ENCODE measurements at places on chromosomes 6 and 20.
A peak's percentile ranks its signal among the peaks of the same experiment; 100 is the strongest.

GRCh38 chr6:66623050-66623449, 916.0 kb upstream of the EYS start:
- no peak for DNase-seq

DNA sequence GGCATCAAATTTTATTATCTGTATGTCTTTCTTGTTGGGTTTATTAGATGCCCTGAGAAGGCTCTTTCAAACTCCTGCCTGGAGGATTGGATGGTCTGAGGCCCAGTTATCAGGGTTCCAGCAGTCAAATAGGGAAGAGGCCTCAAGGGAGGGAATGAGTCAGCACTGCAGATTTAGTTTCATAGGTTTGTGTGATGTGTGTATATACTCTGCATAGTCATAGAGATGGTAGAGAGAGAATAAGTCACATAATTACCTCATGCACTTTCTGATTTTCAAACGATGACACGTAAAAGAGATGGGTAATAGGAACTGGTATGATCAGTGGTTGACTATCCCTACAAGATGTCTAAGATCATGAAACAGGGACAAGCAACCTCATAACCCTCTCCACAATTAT, 82.1 kb downstream of the ADAT2 start:
- no peak for DNase-seq

DNA sequence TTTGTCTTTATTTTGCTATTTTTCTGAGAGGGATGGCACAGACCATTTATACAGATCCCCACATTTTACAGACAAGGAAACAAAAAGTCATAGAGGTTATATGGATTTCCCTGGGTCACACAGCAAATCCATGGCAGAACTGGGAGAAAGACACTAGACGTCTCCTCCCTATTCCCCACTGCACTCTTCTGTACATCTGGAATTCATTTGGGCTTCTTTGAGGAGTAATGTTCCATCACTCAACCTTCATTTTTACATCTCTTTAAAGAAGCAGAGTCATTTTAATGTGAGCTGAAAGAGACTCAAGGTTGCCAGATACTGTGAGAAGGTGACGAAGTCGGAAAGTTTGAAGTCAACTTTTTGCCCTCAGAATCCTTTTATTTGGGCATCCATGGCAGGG, 207.3 kb downstream of the OTOR start:
- DNase-seq, result no peak

DNA sequence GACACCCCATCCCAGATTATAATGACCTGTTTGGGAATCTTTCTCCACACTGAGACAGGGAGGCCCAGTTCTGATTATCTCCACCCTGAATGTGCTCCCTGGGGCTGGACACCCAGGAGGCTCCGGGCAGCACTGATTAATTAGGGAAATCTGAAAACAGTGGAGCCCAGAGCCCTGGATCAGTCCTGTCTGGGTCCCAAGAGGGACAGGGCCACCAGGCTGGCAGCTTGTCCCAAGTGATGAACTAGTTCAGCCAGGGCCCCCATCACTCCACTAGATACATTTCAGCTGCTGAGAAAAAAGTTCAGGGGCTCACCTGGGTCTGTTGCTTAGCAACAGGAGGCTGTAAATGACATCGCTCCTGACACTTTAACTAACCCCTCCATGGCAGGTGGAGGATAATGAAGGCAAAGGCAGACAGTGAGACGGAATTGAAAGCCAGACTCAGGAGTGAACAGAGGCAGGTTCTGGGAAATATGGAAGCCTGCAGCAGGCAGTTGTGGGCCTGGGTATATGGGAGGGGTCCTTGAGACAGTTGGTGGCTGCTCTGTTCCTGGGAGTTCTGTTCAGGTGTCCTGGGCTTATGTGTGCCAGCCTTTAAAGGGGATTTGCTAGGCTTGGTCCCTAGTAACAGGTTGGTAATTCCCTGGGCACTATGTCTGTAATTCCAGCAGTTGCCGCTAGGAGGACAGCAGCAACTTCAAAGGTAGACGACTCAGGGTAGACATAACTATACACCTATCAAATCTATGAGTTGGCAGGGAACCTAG, 78.3 kb upstream of the CTNNBL1 start:
- peak; percentile 49 for DNase-seq

DNA sequence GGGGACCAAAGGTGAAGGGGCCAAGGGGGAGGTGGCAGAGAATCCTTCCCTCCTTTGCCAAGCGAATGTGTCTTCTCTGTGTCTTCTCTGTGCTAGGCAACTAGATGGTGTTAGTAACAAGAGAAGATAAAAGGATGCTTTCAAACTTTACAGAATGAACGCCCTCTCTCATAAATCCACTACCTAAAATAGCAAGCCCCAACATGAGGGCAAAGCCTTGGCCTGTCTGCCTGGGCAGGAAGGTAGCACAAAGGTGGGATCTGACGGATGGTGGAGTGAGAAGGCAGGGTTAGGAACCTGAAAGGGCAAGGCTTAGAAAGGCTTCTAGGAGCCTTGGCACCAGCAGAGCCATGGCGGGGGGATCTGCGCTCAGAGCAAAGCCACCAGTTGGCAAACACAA, 13.6 kb upstream of the TGM3 start:
- no peak for DNase-seq

DNA sequence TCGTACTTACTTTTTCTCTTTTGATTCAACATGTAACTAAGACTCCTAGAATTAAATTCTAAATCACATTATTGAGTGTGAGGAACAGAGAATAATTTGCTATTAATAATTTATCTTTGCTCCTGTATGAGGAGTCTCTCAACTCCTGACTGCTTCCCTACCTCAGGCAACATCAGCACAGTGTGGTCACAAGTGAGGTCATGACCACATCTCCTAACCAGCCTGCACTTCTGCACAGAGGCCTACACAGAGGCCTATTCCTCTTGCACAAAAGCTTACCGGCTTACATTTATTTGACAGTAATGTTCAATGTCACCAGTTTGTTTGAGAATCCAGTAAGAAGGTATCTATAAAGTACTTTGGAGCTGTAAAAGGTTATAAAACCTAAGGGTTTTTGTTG, 637.4 kb upstream of the MARCKS start:
- DNase-seq, result no peak

DNA sequence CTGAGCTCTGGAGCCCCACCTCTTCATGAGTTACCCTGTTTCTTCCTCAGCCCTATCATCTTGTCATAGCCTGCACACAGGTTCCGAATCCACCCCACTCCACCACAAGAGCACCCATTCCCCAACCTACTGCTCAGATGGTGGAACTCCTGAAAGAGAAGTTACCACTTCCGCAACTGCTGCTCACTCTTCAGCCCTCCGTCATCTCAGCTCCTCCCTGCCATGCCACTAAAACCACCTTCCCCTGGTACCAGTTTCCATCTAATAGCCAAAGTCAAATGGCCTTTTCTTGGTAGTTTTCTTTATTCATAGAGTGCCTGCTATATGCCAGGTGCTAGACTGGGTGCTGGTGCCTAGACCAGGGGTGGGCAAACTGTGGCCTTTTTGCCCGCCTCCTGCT, 3.9 kb downstream of the RAB22A start:
- DNase-seq, result no peak

- DNase-seq, result no peak
Observed at GRCh38 chr20:10733122-10733521, 59.3 kb upstream of the JAG1 start.

DNA sequence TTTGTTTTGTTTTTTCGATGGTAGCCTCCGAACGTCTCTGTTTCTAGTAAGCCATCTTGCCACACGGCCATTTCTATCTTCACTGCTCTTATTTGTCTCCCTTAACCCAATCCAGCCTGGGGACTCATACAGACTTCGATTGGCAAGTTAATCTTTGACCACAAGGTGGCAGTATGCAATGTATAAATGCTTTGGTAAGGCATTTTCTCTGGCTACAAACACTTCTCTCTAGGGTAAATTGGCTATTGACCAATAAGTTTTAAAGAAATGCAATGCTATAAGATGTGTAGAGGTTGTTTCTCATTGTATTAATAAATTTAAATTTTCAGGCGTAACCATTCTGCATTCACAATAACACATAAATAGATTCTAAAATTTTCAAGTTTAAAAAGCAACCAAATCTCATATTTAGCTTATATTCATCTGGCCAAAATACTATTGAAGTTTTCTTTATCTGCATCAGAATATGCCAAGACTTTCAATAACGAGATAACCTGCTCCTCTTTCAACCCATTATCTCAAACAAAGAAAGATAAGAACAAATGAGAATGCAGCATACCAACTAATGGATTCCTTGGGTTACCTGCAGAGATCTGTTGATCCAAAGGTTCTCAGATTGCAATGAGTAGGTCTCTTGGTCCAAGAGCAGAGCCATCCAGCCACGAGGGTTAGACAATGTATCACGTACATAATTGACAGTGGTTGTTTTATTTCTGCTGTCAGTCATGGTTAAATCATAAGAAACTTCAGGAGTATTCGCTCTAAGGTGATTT, 231.9 kb downstream of the PKHD1 start:
- DNase-seq, result no peak

DNA sequence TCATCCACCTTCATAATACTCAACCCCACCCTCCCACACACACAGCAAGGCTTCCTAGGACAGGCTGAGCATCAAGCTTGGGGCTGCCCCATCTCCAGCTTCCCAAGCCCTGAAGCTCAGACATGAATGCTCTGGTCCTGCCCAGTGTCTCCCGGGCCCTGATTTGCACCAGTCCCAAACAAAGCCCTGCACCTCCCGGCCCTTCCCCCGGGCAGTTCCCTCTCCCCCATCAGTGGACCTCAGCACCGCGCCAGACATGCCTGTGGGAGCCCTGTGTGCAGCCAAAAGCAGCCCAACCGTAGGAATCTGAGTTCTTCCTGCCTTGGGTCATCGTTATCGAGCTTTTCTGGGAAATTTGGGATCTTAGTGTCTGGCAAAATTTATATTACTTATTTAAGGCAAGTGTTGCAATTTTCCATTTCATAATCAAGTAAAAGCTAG, 63.5 kb downstream of the THBS2 start:
- DNase-seq, result no peak

GRCh38 chr6:3522561-3523260, 65.9 kb upstream of the SLC22A23 start:
- no peak for DNase-seq

DNA sequence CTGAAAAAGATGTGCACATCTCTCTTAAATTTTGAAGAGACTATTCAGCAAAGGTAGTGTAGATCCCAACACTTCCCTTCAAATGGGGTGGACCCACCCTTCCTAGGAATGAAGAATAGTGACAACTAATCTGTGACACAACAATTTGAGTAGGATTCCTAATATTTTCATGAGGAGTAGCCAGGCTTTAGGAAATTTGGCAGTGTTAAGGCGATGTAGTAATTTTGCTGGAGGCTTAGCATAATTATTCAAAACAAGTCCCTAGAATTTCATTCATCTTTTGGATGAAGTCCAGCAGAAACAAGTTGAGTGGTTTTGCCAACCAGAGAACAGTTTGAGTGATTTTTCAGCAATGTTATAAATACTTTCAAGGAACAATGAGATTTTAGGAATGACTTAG, 52.4 kb downstream of the ELOVL4 start:
- DNase-seq, result no peak

DNA sequence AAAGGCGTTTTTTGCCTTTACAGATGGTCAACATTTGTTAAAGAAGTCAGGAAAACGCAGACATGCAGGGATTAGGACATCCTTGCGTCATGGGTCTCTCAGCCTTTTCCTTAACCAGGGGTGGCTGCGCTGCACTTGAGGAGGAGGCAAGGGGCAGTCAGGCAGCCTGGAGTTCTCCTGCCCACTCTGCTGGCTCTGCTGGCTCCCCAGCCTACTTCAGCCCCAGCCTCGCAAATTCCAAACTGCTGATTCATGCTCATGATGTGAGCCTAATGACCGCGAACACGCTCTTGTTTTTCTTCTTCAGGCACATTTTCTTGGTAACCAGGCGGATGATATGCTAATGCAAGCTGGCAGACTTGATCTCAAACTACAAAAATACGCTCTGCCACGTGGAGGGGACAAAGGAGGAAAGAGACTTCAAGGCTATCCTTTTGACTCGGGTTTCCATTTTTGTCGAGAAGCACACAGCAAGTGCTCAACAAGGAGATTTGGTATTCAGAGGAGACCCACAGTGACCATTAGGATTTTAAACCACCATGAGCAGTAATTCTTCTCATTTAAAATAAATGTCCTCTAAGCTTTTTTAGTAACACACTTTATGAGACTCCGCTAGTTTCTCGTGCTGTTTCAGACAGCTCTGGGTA, 290.3 kb upstream of the STXBP5 start:
- DNase-seq, result no peak

- no peak for DNase-seq
Observed at GRCh38 chr6:169839493-169839892, 88.1 kb downstream of the ERMARD start.

GRCh38 chr6:158002951-158003853, 21.5 kb downstream of the SYNJ2 start:
- DNase-seq, result no peak

GRCh38 chr20:57777911-57778310, 68.1 kb upstream of the PMEPA1 start:
- DNase-seq, result no peak

- DNase-seq, result no peak
Observed at GRCh38 chr6:135358251-135358821, 139.2 kb downstream of the AHI1 start.

DNA sequence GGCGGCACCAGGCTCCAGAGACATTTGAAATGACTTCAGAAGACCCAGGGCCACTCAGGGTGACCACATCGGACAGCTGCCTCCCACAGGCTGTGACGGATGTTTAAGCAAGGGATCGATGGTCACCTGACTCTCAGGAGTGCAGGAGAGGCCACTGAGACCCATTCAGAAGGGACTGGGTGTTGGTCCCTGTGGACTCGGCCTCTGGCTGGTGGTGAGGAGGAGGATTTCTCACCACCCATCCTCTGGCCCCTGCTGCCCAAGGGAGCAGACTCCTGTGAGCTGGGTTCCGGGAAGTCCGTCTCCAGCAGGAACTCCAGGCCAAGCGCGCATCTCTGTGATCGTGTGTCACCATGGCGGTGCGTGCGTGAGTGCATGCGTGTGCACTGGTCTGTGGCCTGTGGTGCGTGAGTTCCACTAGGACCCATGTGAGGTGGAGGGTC, 25.5 kb downstream of the NPEPL1 start:
- DNase-seq, result no peak

- DNase-seq, result no peak
Observed at GRCh38 chr6:40900791-40901190, 138.2 kb downstream of the UNC5CL start.

DNA sequence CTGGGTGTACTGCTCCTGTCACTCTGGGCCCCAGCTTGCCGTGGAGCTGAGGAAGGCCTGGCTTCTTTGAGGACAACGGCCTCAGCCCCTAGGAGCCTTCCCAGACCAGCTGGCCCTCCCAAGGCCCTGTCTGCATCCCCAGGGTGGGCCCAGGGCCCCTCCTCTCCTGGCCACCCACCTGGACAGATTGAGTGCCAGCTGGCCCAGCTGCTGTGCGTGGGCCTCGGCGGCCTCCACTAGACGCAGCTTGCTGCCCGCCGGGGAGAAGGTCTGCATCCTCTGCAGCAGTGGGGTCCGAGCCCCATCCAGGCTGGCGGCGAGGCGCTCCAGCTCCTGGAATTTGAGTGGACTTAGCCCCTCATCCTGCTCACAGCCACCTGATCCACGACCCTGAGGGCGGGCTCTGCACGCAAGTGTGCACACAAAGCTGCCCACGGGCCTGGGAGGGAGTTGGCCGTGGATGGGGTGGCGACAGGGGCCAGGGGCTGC, 14.4 kb downstream of the ADRM1 start:
- no peak for DNase-seq

- no peak for DNase-seq
Observed at GRCh38 chr6:125008957-125009356, 46.7 kb downstream of the RNF217 start.
